ENCODE measurements at places on chromosomes 1 and 21.

DNA sequence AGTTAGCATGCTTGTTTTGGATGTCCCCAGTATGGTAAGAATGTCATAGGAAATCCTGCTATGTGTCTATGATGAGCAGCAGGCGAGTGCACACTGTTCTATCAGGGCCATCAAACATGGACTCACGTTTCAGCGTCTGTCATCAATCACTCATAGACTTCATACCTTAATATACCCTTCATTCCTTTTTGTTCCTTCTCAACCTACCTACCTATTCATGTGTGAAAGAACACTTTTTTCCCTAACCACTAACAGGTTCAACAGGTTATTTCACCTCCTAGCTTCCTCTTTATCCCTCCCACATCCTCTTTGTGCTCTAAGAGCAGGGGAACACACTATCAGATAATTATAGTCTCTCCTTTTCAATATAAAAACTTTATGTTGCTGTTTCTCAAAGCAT, 300.6 kb downstream of the TM2D1 start:
- DNase-seq: no peak

GRCh38 chr1:78726686-78727085, 77.1 kb downstream of the IFI44 start:
- no peak for DNase-seq

- no peak for DNase-seq
Measured at GRCh38 chr1:76827066-76827465, 40.2 kb upstream of the ST6GALNAC5 start.

DNA sequence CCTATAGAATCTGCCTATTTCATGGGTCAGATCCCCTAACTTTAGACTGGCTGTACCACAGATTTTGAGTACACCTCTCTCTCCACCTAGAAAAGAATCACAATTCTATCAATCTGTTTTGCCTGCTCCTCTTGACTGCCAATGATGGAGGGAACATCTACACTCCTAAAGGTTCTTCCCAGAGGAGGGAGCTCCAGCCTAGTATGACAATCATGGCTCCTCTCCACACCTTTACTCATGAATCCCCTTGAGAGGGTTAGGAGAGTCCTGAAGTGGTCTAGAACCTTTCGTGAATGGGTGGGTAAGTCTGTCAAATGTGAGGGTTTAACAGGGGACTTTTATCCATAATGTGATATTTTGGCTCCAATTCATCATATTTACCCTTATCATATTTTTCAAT, 48.0 kb downstream of the DNAI4 start:
- DNase-seq: no peak

DNA sequence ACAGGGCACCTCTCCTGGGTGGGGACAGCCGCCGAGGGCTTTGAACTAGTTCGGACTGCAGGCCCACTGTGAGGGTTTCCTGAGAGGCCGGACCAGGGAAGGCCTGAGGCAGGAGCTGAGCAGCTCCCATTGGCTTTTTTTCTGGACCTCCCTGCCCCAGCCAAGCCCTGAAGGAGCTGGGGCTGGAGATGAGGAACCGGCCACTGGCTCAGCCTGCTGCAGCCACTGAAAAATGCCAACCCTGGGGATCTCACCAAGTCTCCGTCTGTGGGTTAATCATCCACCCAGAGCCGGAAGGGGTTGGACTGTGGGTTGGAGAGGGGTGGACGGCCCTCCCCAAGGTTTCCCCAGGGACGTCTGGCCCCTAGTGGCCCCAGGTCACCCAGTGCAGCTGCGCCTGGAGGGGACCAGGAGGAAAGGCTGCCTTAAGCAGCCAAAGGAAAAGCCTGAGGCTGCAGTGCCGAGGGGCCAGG, 2.5 kb downstream of the VWA1 start:
- DNase-seq: peak; percentile 8

DNA sequence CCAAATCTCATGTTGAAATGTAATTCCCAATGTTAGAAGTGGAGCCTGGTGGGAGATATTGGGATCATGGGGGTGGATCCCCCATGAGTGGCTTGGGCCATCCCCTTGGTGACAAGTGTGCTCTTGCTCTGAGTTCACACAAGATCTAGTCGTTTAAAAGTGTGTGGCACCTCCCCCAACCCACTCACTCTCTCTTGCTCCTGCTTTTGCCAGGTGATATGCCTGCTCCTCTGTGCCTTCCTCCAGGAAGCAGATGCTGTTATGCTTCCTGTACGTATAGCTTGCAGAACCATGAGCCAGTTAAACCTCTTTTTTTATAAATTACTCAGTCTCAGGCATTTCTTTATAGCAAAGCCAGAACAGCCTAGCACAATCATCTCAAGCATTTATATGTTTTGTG, 23.0 kb upstream of the HSPA13 start:
- DNase-seq: no peak

DNA sequence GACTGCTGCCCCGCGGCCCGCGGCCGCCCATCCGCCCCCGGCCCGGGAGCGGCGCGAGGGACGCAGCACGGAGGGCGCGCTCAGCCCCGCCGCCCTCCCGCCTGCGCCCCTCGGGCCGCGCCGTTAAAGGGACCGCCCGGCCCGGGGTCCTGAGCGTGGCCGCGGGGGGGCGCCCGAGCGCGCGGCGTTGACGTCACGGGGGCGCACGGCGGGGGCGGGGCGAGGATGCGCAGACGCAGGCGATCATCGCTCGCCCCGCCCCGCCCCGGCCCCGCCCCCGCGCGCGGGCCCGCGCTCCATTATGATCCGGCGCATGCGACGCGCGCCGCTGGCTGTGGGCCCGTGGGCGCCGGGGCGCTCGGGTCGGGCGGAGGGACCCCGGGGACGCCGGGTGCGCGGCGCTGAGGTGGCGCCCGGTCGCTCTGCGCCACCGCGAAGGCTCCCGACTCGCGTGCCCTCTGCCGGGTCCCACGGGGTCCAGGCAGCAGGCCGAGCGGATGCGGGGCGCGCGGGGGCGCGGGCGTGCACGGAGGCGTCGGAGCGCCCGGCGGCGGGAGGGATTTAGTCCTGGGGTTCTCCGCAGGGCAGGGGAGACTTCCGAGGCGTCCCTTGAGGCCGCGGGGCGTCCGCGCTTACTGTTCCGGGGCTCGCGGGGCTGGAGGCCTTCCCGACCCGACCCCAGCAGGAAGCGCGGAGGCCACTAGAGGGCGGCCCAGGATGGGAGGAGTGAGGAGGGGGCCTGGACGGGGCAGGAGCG, at the start of gene DVL1:
TSS of gene DVL1 (minus strand) at position 163 of the 757 bp plus-strand sequence. CDS start 353 bp downstream, outside the sequence.
- DNase-seq: peak; percentile 88

GRCh38 chr1:105243411-105243810, 1493.7 kb downstream of the AMY1C start:
- no peak for DNase-seq

GRCh38 chr1:16015960-16016901, 1.6 kb downstream of the HSPB7 start:
- DNase-seq: no peak

GRCh38 chr21:42784276-42784675, 95.1 kb downstream of the WDR4 start:
- DNase-seq: no peak

GRCh38 chr21:40852563-40852962, 5.6 kb upstream of the DSCAM start:
- no peak for DNase-seq

Data from B cell (primary cell).